ENCODE measurements at places on chromosomes 7 and 10.
A peak's percentile ranks its signal among the peaks of the same experiment; 100 is the strongest.

GRCh38 chr7:137695942-137696341 is 150.8 kb downstream of the DGKI start:
- no peak for DNase-seq

DNA sequence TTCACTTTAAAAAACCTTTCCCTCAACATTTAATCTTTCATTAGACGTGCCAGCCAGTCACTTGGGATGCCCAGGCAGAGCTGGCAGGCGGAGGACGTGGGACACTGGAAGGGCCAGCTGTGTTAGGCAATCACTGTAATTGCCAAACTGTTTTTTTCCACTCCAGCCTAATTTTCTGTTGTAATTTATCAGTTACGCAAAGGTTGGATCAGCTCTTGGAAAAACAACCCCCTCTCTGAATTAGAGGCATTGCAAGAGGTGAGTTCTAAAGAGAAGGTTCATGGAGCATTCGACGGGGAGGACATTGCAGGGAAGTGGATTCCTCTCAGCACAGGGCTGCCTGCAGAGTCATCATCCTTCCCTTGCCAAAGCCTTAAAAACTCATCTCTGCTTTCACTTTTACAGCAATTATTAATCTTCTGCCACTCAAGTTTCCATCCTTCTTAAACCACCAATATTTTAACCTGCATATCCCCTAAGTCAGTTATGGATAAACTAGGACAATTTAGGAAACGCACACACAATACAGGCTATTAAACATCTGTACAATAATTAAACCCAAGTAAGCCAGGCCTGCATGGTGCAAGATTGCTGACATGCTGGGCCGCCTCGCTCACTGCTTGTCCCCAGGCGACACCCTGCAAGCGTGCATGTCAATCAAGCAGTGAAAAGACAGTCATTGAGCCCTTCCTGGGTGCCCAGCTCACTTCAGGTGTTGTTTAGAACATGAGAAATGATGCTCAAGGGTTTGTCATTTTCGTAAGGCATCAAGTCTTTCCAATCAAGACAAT is 272.3 kb upstream of the RNF32 start:
- no peak for DNase-seq

DNA sequence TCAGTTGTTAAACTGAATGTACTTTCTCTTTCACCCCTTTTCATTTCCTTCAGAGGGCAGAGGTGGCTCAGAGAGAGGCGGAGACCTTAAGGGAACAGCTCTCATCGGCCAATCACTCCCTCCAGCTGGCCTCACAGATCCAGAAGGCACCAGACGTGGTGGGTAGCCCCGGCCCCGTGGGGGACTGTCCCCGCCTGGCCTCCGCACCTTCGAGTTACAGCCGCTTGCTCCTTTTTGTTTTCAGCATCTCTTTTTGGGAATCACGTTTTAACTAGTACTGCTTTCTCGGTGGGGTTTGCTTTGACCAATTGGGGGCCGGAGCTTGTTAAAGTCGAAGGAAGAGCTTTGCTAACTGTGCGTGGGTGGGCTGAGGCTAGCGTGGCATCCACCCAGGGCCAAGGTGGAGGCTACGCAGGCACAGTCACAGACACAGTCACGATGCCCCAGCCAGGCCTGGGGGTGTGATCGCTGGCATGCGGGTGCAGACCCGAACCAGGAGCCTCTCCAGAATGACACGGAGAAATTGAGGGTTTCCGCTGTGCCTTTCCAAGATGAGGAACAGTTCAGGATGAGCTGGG is 116.2 kb upstream of the SH2B2 start:
- no peak for DNase-seq

- DNase-seq = no peak
These were observed 81.1 kb downstream of the JMJD1C start for GRCh38 chr10:63384675-63385074.

DNA sequence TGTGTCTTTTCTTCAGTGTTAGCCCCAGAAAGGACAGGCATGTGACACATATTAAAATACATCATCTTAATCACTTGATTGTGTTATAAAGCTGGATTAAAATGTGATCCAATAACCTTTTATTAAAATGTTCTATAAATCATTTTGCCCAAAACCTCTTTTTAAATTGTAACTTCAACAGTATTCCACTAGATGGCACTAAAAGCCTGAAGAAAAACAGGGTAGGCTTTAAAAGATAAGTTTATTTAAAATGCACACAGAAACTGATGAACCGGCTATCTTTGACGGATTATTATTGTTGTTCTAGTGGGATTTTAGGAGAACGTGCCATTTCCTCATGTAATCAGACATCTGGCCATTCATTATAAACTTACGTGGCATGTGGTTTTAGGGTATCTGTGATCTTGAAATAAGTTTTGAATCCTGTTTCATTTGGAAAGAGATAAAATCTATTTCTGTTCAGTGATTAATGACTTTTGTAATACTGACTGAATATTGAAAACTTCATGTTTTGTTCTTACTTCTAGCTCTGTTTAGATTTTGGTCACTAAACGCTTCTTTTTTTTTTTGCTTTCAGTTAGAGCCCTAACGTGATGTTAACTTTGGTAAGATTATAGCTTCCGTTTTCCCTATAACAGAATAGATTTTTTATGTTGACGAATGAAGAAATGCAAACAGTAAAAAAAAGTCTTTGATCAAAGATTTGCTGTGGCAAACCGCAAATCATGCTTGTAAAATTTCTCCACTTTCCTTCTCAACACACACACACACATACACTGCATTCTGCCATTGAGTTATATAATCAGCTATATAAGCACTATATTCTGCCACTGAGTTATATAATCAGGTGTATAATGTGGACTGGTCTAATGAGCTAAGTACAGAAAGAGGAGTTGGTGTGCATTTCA is 13.6 kb downstream of the VPS50 start:
- no peak for DNase-seq

DNA sequence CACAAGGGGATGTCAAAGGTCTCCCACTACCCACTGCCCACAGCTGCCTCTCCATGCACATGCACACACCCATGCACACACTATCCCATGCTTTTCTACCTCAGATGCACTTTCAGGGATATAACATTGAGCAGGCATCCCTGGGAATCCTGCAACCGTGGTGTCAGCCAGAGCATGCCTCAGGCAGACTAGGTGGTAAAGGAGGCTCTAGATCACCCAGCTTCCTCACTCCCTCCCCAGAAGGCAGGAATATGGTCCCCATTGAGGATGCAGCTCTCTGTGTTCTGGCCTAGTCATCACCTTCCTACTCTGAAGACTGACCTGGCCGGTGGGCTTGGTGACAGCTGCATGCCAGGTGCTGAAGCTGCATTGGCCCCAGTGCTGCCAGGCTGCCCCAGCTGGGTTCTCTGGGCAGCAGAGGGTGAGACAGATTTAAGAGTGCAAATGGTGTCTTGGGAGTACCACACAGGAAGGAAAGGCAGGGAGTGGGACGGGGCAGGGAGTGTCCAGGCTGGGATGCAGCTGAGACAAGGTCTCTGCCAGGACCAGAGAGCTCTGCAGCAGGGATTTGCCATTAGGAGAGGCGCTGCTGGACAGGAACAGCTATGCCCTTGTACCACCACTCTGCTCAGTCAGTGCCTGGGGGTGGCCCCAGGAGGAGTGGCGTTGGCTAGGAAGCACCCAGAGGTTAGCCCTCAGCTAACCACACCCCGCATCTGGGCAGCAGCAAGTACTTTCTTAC is 53.4 kb upstream of the GDF10 start:
- DNase-seq = peak; percentile 53

- DNase-seq = no peak
These were observed 10.7 kb downstream of the CCDC6 start for GRCh38 chr10:59895629-59896116.

GRCh38 chr10:119667562-119668328 is 16.6 kb downstream of the BAG3 start:
- DNase-seq = peak; percentile 91

- no peak for DNase-seq
These were observed 136.8 kb downstream of the DIP2C start for GRCh38 chr10:552679-553078.

DNA sequence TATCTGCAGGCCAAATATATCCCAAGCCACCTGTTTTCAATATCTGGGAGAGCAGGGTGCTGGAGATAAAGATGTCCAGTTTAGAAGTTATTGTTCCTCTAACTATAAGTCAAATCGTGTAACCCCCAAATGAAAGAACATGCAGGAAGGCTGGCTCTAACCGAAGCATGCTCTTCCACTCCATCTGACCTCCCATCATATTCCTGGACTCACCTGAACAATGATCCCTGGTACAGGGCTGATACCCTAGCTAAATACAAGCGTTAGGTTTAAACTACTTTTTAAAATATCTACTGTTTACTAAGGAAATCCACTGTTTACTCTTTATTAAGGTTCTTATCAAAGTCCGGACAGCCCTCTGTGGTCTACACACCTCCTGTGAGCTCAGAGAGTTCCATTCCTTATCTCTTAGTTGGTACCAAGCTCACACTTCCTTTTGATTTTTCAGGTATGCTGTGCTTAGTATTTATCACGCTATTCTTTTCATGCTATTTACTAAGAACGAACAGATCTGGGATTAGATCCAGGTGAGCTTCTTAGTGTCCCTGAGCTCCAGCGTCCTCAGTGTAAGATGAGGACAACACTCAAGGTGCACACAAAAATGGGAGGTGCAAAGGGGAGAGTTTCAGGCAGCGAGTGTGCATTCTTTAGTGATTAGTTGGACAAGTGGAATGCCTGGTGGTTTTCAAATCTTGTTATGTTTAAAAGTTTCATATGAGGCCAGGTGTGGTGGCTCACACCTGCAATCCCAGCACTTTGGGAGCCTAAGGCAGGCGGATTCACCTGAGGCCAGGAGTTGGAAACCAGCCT is 23.6 kb upstream of the COBL start:
- no peak for DNase-seq

GRCh38 chr7:12066004-12066403 is 145.1 kb upstream of the TMEM106B start:
- DNase-seq = no peak

DNA sequence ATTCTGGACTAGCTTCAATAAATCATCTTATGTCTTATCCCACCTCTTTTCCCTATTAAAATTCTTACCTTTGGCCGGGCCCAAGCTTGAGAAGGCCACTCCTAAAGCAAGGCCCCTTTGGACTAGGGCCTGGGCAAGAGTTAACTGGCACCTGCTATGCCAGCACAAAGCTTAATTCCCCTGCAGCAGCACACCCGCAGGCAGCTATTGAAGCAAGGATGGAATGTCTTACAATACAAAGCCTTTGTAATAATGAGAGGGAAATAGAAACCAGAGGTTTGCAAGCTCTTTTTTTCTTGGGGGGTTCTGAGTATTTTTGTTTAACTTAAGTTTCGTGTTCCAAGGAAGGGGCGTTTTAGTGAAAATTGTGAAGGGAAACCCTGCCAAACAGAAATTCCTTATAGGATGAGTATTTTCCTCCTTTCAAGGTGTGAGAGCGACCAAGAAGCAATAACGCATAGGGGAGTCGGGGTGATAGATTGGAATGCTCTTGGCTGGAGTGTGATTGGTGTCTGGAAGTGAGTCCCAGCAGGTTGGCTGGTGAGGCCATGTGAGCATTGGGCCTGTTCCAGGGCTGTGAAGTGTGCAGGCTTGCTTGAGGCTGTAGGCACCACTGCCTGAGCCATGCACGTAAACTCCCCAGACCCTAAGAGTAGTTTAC is 148.5 kb downstream of the KIAA1217 start:
- DNase-seq = no peak

DNA sequence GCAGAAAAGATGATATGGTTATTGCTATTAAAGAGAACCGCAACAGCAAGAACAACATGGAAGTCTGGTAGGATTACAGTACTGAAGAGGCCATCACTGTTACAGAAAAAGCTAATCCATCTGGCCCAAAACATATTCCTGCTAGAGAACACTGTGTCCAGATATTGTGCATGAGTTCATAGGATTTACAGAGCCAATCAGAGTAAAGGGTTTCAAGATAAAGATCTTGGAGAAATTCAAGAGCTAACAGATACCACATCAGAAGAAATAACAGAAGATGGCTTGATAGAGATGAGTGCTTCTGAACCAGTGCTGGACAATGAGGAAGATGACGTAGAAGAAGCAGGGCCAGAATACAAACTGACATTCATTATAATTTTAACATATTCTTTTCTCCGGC is 58.7 kb downstream of the MINDY3 start:
- DNase-seq = no peak

DNA sequence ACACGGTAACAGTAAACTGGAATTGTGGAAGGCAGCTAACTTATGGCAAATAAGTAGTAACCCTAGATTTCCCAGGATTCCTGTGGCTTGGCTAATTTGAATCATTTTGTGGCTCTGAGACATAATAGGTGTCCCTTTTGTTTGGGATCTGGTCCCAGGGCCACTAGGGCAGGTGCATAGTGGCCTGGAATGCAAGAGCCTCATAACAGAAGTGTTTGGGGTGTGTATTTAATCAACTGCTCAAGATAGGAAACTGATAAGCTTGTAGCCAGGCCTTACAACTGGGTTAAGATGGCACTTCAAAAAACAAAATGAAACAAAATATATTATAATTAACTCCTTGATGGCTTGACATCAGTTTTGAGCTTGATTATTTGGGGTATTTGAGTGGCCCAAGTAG is 541.8 kb downstream of the ETV1 start:
- DNase-seq = no peak

Measured in coronary artery (tissue), 2 donors.